ENCODE measurements at places on chromosomes 11 and 22.

DNA sequence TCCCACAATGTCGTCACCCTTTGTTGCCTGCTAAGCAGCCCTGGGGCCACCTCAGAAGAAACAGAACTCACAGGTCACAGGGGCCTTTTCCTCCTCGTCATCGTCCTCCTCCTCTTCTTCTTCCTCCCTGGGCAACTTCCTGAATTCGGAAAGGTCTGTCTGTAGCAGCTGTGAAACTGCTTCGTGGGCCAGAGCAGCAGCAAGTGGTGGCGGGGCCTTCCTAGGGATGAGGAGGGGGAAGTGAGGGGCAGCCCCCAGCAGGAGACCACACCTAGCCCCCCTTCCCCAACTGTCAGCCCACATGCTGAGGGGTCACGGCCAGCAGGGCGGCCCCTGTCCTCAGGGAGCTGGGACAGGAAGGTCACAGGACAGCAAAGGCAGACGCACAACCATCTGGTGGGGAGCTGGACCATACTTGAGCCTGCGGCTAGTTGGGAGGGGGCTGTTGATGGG is 13.2 kb downstream of the PPM1F start:
- no peak for DNase-seq

GRCh38 chr11:12177739-12178338 is 67.4 kb downstream of the MICAL2 start:
- DNase-seq: no peak

DNA sequence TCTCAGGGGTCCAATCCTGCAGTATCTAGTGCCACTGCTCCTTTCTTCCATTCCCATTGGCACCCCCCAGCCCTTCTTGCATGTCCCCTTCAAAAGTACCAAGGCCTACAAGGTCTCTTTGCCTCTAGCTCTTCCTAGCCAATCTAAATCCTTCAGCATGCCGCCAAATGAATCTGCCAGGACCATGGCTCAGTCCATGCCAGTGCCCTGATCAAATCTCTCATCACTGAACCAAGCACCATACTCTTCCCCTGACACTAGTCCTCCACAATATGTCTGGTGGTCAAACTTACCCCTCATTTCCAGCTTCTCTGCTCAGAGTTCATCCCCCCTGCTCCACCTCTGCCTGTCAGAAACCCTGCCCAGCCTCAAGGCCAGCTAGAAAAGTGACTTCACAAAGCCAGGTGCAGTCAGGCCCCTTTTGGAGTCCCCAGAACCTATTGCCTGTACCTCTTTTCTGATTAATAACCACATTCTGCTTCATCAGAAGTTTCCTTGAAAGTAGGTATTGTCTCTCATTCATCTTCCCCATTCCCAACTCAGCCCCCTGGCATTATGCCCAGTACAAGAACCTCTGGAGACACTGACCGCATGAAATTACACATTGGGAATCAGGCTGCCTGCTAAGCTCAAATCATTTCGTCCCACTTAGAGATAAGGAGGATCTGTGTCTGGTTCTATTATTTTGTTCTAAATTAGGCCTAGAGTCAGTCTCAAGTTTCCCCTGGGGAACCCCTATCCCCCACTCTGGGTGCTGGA is 11.4 kb downstream of the FEN1 start:
- DNase-seq: no peak

GRCh38 chr11:67492801-67493547 is 10.1 kb downstream of the AIP start:
- DNase-seq: no peak

- DNase-seq: no peak
These were observed 759 bp downstream of the AP2A2 start for GRCh38 chr11:926341-926916.

DNA sequence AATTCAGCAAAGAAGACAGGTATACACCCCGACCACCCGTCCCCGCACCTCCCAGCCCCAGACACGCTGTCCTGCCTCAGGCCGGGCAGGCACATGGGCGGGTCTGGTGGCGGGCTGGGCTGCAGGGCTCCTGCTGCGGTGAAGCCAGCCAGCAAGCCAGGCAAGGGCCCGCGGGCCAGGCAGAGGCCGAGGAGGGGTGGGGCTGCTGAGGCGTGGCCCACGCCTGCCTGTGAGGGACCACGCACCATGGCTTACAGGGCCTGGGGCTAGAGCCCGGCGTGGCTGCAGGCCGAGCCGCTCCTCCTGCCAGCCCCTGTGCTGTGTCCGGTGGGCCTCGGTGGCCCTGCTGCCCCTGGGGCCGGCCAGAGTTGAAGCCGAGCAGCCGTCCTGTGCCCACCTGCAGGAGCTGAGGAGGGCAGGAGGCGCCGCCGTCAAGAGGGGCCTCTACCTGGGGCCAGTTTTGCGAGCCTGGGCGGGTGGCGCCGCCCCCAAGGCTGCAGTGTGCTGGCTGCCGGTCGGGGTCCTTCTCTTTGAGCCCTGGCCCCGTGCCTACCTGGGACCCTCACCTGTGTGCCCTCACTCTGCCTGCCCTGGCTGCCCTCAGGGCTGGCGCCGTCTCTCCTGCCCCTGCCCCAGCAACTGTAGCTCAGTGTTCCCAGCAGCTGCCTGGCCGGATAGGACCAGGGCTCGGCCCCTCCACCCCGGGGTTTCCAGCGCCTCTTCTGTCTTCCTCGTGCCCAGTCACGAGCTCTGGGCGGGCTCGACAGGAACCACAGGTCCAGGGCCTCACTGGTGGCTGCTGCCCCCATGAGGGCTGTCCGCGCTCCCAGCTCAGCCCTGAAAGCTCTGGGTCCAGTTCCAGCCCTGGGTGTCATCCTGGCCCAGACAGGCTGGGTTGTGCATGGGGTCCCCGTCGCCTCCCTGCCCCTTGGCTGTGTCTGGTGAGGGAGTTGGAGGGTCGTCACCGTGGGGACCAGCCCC is 38.4 kb downstream of the MOB2 start:
- DNase-seq: no peak
